ENCODE measurements at places on chromosomes 4 and X.

DNA sequence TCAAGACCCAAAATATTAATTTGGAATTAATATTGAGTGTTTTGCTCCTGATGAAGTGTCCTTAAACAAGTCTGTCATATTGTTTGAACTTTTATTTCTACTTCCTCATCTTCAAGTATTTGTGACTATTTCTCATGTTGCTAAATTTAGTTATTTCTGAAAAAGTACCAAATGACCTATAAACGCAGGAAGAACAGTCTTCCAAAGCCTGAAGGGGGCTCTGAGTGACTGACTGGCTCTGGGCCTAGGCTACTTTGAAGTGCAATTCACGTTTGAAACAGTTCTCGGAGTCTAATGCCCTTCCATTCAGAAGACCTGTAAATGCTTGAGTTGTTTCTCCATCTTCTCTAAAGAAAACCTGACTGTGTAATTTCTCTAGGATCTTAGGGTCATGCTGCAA is 26.5 kb downstream of the GALNT7 start:
- no peak for DNase-seq

DNA sequence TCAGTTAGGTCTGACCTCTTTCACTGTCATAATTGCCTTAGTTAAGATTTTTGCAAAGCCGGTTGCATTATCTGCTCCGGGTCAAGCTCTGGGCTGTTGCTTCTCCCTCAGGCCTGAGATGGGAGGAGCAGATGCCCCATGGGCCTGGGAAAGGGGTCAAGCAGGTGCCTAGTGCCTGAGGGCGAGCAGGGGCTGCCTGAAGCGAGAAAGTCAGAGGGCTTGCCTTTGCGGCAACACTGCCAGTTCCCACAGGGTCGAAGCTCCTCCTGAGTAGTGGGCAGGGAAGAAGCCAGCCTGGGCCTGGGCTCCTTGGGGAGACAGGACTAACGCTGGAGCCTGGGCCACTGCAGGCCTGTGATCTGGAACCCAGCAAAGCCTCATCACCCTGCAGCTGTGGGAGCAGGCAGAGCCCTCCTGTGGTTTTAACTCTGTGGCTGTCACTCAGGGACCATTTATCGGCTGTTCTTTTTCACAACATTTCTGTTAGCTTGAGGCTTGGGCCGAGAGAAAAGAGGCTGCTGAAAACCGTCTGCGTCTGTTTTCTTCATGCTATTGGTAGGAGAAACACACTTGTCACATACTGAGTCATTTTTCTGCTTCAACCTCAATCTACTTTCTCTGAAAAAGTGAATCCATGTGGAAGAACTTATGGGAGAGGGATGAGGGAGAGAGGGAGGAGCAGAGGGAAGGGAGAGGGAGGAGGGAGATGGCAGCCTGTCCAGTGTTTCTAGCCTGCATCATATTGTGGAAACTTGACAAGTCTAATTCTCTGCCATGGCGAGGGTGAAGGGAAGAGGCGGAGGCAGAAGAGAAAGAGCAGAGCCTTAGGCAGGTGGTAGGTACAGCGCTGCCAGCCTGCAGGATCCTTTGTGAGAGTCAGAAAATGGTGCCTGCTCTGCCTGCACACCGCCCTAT is 68.4 kb downstream of the RHOH start:
- DNase-seq, result no peak

GRCh38 chr4:20353646-20354045 is 101.9 kb downstream of the SLIT2 start:
- DNase-seq, result no peak

- DNase-seq, result no peak
Observed at GRCh38 chr4:41158274-41158673, 56.1 kb downstream of the APBB2 start.

- no peak for DNase-seq
Observed at GRCh38 chr4:26171941-26172340, 148.9 kb upstream of the RBPJ start.

- DNase-seq, result no peak
Observed at GRCh38 chr4:118969359-118969758, 80.7 kb downstream of the SYNPO2 start.

DNA sequence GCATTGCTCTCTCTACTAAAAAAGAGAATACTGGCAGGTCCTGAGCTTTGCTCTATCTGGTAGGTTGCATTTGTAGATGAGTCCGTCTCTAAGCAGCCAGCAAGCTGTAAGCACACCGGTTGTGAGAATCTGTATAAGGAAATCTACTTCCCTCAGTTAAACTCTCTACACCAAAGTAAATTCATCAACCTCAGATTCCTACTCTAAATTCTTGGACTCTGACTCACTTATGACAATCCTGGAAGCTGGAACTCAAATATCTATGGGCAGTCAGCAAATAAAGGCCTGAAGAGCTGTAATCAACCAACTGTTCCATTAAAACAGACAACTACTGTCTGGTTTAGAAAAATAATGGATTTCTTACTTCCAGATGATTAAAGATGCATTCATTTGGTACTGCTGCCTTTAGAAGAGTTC is 37.9 kb downstream of the FAT1 start:
- no peak for DNase-seq

DNA sequence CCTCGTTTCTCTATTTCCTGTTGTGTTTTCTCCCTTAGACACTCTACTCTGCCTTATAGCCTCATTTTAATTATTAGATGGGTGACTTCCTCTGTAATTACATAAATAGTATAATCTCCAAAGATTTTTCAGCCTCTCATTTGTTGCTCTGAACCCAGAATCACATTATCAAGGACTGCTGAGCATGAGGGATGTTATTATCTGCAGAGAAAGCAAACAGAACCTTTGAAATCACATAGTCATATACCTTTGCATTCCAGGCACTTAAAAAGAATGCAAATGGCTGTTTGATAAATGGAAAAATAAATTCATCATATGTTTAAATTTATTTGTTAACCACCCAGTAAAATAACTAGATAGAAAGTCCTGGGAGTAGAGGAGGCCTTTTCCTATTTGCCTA is 305.1 kb upstream of the PPP1R2C start:
- no peak for DNase-seq

- no peak for DNase-seq
Observed at GRCh38 chr4:111781611-111782010, 363.6 kb upstream of the FAM241A start.

DNA sequence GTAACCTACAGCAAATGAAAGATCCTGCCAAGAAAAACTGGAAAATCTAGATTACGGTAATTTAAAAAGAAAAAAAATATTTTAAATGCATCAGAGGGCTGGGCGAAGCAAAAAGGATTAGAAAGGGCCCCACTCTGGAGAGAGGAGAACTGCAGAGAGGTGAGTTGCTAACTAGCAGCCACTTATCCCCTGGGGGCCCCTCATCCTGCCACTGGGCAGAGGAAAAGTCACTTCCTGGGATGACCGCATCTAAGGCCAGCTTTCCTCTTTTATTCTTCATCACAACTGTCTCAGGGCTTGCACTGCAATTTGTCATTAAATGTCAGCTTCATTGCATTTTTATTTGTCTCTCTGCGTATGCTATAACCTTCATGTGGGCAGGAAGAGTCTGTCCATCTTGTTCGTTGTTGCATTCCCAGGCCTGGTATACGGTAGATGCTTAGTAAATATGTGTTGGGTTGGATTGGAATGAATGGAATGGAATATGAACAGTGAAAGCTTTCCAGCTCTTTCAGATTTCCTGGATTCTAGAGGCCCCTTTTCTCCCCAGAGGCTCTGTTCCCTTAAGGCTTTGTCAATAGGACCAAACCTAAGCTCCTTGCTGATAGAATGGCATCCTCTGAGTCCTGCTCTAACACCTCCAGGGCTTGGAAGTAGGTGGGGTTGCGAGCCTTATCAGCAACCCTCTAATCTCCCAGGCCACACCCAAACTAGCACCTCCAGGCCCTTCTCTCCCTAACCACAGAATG is 58.9 kb downstream of the TLR10 start:
- no peak for DNase-seq

GRCh38 chr4:184849185-184849584 is 23.4 kb upstream of the ACSL1 start:
- DNase-seq, result no peak

DNA sequence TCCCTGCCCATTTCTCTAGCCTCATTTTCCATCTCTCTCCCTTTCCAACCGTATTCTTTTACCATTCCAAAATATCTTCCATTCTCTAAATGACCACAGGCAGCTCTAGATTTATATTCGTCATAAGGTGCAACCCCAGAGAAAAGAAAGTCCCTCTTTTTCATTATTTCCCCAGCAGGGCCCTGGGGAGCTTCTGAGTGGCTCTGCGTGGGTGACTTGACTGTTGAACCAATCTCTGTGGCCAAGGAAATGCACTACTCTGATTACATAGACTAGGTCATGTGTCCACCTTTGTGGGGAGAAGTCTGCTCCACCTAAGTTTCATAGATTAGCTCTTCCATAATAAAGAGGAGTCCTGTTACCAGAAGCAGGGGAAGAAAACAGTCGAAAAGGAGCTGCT is 51.4 kb downstream of the ATOH1 start:
- no peak for DNase-seq

DNA sequence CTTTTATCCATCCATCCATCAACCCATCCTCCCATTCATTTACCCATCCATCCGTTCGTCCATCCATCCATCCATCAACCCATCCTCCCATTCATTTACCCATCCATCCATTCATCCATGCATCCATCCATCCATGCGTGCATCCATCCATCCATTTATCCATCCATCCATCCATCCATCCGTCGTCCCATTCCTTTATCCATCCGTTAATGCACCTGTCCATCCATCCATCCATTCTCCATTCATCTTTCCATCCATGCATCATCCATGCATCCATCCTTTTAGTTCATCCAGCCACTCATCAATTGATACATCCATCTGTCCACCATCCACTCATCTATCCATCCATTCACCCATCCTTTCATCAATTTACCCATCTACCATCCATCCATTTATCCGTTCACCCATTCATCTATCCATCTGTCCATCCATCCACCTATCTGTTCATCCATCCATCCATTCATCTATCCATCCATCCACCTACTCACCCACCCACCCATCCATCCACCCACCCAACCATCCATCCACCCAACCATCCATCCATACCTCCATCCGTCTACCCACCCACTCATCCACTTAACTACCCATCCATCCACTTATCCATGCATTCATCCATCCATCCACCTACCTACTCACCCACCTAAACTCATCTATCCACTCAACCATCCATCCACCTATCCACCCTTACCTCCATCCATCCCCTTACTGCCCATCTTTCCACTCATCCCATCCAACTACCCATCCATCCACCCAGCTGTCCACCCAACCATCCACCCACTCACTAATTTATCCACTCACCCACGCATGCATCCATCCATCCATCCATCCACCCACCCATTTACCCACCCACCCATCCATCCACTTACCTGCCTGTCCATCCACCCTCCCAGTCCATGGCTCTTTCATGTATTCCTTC is 9.6 kb downstream of the CD99 start:
- DNase-seq, result no peak

- no peak for DNase-seq
Observed at GRCh38 chrX:39377773-39378172, 576.5 kb downstream of the MID1IP1 start.

GRCh38 chr4:42761804-42762203 is 104.9 kb upstream of the ATP8A1 start:
- DNase-seq, result no peak

GRCh38 chr4:22897520-22898108 is 204.9 kb downstream of the GBA3 start:
- no peak for DNase-seq

GRCh38 chr4:88803600-88804096 is 106.0 kb upstream of the NAP1L5 start:
- no peak for DNase-seq

- DNase-seq, result no peak
Observed at GRCh38 chr4:184472614-184473498, 1.5 kb downstream of the IRF2 start.

GRCh38 chr4:86657910-86658309 is 63.8 kb downstream of the PTPN13 start:
- DNase-seq, result no peak

- DNase-seq, result no peak
Observed at GRCh38 chr4:48341776-48342605, 662 bp downstream of the SLAIN2 start.

DNA sequence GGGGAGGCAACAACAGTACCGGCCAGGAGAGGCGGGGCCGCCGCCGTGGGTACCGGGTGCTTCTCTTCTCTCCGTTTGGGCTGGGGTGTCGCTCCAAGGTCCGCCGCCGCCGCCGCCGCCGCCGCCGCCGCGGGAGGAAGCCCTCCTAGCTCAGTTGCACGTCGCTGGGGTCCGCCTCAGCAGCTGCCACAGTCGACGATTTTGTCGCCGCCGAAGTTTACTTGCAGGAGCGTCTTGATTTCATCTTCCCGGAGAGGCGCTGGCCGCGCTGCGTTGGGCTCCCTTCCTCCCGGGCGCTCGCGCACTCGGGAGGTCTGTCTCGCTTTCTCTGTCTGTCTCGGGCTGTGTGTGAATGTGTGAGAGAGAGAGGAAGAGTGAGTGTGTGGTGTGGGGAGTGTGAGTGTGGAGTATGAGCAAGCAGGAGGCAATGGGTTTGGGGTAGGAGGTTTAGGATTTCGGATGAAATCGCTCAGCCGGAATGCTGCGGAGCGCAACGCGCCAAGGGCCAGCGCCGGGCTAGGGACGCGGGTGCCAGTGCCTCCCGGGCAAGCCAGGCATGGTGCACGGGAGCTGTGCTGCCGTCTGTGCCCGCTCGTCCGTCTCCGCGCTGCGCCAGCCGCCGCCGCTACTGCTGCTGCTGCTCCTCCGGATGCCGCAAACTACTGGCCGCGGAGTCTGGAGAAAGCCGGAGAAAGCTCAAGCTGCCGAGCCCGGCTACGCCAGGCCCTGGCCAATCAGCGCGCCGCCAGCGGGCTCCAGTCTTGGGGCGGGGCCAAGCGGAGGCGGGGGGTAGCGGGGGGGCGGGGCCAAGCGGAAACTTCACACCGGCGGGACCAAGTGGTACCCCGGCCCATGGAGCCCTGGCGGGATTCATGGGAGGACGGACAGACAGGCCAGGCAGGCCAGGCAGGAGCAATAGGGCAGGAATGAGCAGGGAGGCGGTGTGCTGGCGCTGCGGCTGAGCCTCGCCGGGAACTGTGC is at the start of gene PCDH19:
TSS of gene PCDH19 (minus strand) at position 664 of the 981 bp plus-strand sequence. CDS start 1,676 bp downstream, outside the sequence.
- DNase-seq, result no peak

- no peak for DNase-seq
Observed at GRCh38 chrX:22652596-22652995, 347.2 kb upstream of the DDX53 start.

DNA sequence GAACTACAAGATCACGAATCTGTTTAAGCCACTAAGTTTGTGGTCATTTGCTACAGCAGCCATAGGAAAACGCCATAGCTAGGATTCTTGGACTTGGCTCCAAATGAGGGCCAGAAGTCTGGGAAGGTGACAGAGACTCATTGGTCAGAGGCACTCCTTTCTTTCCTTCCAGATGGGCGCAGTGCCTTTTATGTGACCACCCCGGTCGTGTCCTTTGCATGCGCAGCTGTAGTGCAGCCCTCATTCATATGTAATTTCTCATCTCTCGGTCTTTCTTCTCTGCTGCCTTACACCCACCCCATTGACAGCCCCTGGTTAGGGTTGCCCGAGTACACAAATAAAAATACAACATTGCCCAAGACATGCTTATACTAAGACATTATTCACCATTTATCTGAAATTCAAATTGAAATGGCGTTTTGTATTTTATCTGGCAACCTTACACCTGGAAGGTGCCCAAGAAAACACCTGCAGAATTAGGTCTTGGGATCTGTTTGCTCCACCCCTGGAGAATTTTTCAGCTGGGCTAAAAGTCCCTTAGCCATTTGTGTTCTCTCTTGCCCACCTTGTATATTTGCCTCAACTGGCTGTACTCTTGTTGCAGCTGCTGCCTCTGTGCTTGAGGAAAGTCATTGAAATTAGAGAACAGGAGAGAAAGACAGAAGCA is 21.9 kb downstream of the CCKAR start:
- no peak for DNase-seq

All from NCI-H1048 (cell line).